ENCODE measurements at places on chromosomes 6 and 20. TPM values are rescaled to one million over a fixed set of nuclear protein-coding genes. Genes with fewer than 3 reads are reported as not detected.

CHMP4B gene
- total RNA-seq, result 93.9 TPM

TBX18 gene
- not detected for total RNA-seq

COL9A3 gene
- total RNA-seq, result not detected

BACH2 gene
- 55.4 TPM for total RNA-seq

DTNBP1 gene
- total RNA-seq, result 24.3 TPM

SOX18 gene
- not detected for total RNA-seq

ROS1 gene
- total RNA-seq, result not detected

GINS1 gene
- total RNA-seq, result 31.5 TPM

DDX43 gene
- total RNA-seq, result 0.15 TPM

OLIG3 gene
- total RNA-seq, result 0.15 TPM

LYRM2 gene
- 26.4 TPM for total RNA-seq

PAK5 gene
- not detected for total RNA-seq

HMGN3 gene
- total RNA-seq, result 37.4 TPM

TRIM31 gene
- not detected for total RNA-seq

POU5F1 gene
- total RNA-seq, result 0.52 TPM
